ENCODE measurements at places on chromosomes 6 and 20.
A peak's percentile ranks its signal among the peaks of the same experiment; 100 is the strongest.

GRCh38 chr6:72813807-72814596 lies 192.1 kb downstream of the KCNQ5 start:
- DNase-seq = no peak

- no peak for DNase-seq
These were observed 8.2 kb upstream of the PXDC1 start for GRCh38 chr6:3759646-3760232.

DNA sequence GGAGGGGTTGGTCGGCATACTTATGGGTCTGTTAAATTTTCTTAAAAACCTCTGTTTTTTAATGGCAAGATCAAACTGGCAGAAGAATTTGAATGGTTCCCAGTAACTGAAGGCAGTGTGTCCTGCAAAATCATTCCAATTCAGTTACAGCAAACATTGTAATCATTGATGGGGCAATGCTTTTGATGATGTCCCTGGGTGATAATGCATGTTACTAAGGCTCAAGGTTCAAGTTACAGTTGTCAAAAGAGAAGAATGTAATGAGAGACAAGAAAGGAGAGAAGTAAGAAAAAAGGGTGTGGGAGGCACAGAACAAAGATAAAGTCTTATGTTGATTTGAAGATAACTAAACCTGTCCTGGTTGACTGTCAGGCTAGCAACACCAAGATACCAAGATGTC lies 54.9 kb downstream of the CEP162 start:
- no peak for DNase-seq

GRCh38 chr20:60573003-60573680 lies 614.9 kb downstream of the CDH26 start:
- DNase-seq = no peak

GRCh38 chr20:57003012-57003411 lies 263.4 kb downstream of the BMP7 start:
- no peak for DNase-seq

GRCh38 chr20:888057-888456 lies 28.1 kb downstream of the ANGPT4 start:
- DNase-seq = no peak

DNA sequence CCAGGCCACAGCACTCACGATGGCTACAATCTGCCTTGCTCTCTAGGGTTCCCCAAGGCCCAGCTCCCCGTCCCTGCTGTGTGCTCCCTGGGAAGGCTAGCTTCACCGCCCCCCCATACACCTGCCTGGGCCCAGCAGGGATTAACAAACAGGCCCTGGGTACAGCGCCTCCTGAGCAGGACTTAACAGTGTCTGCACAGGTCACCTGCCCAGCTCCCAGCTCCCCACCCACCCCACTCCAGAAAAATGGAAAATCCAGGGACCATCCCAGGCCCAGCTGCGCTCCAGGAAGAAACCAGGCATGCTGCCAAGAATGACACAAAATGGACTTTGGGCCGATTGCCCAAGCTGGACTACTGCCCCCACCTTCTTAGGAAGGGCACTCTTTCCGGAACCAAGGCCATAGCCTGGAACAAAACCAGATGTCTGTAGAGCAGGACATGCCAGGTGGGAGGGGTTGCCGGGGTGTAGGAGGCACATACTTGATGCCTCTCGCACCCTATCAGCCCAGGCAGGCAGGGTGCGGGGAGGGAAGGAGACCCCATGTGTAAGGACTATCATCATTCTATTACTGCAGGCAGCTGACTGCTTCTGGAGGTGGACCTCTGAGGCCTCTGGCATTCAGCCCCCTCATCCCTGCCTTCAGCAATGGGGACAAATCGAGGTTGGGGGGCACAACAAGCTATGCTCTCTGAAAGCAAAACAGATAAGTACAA lies 104.9 kb downstream of the SNX5 start:
- no peak for DNase-seq

DNA sequence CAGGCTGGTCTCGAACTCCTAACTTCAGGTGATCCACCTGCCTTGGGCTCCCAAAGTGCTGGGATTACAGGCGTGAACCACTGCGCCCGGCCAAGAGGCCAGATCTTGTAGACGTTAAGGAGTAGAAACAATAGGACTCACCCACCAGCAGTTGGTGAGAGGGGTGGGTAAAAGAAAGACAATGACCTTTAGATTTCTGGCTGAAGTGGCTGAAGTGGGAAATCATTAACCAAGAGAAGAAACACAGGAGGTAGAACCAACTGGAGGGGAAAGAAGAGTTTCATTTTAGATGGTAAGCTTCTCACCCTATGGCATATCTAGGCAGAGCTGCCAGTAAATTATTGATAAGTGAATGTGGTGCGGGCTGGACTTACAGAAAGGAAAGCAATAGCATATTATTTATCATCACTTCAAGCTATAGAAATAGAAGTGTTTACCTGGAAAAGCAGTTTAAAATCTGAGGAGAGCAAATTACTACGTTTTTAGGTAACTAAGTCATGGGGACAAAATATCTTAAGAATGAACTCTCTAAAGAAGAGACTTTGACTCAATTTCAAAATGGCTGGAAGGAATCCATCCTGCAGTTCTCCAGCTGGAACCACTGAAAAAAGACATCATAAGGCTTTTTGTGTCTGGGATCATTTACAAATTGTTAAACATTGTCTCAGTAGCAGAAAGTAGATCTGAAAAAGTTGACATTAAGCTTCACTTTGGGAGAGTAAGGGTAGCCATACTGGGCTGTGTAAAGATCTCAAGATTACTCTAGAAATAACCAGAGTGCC lies 109.6 kb downstream of the ALDH8A1 start:
- no peak for DNase-seq

DNA sequence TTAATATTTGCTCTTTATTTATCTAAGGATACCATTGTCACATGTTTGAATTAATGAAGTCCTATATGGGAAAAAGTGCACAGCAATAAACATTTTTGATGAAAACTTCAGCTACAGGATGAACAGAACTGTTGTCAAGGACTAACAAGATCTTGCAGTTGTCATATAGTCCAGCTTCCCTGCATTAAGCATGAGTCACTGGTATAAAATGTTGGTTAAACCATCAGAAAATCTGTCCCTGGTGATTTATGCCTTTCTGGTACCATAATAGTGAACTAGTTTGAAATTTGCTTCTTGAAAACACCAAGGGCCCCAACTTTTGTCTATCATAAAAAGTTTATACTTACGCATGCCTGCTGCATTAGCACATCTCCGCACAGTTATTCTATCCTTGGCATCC lies 60.4 kb upstream of the RSPO3 start:
- DNase-seq = no peak

DNA sequence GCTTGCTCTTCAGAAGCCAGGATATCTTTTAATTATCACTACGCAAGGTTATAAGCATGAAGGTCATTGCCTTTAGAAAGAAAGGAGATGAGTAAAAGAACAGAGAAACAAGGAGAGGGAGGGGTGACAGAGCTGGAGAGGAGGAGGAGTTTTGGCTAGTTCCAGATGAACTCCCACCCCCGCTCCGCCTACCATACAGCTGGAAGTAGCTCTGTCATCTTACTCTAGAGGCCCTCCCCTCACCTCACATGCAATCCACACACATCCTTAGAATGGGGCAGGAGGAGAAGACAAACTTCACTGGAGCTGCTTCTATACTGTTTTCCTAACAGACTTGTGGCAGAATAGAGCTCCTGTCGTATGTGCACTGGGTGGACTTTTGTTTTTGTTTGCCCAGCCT lies 144.7 kb downstream of the SCML4 start:
- no peak for DNase-seq

GRCh38 chr6:41073203-41073967 lies 611 bp downstream of the NFYA start:
- DNase-seq = peak; percentile 65

- DNase-seq = peak; percentile 32
These were observed 228.7 kb downstream of the GJA1 start for GRCh38 chr6:121664158-121664557.

DNA sequence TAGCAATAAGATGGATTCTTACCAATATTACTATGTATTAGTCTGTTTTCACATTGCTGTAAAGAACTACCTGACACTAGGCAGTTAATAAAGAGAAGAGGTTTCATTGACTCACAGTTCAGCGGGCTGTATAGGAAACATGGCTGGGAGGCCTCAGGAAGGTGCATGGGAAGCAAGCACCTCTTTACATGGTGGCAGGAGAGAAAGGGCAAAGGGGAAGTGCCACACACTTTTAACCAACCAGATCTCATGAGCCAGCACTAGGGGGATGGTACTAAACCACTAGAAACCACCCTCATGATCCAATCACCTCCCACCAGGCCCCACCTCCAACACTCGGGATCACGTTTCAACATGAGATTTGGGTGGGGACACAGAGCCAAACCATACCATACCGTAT lies 40.7 kb upstream of the CCDC167 start:
- DNase-seq = no peak

DNA sequence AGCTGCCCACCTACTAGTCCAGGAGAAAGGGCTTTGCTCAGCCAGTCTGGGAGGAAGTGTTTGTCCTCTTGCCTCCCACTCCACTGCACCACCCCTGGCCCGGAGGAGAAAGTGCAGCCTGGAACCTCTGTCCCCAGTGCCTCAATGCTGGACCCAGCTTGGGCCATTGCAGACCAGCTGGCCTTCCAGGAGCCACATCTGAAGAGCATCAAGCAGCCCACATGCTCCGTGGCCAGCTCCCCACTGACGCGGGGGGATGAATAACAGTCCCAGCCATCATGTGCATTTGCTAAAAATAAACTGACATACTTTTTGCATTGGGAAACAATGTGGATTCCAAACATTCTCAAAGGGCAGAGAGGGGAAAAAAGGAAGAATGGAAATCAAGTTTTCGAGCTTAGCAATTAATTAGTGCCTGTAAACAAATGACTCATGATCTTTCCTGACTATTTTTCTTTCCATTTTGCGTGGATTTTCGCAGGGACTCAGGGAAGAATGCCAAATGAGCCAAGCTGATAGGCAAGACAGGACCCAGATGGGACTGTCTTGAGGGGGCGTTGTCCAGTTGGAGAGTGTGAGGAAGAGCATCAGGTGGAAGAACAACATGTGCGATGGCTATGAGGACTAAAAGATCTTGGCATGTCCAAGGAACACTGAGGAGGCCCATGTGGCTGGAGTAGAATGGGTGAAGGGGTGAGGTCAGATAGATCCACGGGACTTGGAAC lies 34.1 kb downstream of the CEBPB start:
- peak; percentile 30 for DNase-seq

GRCh38 chr20:57791966-57792365 lies 82.2 kb upstream of the PMEPA1 start:
- peak; percentile 7 for DNase-seq

DNA sequence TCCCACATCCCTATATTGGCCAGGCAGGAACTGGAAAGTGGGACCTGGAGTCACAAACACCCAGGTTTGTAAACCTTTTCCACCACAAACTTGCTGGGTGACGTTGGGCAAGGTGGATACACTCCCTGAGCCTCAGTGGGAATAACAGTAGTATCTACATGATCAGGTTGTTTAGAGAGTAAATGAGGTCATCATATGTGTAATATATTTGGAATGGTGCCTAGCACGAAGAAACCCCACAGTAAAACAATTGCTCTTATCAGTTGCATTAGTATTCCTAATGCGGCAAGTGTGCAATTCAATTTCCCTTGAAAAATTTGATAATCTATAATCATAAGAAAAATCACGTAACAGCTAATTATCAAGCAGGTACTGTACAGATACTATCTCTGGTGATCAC lies 51.9 kb downstream of the HIVEP2 start:
- no peak for DNase-seq

DNA sequence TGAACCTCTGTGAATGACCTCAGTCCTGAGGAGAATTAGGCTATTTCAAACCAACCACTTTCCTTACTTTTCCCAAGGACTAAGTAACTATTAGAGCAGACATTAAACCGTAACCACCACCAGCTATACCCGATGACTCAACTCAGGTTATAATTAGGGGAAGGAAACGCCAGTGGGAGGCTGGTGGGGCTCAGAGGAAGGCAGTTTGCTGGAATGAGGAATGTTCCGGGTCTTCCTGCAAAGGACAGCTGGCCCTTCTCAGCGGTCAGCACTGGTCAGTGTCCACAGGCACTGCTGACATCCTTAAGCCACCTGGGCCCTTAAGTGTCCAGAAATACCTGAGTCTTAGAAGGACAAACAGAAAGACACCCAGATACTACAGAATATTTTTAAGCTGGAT lies 515.2 kb downstream of the MAFB start:
- no peak for DNase-seq

- DNase-seq = no peak
These were observed 17.5 kb downstream of the RIN2 start for GRCh38 chr20:19775353-19776253.

- no peak for DNase-seq
These were observed 17.6 kb upstream of the POU3F2 start for GRCh38 chr6:98816799-98817198.

DNA sequence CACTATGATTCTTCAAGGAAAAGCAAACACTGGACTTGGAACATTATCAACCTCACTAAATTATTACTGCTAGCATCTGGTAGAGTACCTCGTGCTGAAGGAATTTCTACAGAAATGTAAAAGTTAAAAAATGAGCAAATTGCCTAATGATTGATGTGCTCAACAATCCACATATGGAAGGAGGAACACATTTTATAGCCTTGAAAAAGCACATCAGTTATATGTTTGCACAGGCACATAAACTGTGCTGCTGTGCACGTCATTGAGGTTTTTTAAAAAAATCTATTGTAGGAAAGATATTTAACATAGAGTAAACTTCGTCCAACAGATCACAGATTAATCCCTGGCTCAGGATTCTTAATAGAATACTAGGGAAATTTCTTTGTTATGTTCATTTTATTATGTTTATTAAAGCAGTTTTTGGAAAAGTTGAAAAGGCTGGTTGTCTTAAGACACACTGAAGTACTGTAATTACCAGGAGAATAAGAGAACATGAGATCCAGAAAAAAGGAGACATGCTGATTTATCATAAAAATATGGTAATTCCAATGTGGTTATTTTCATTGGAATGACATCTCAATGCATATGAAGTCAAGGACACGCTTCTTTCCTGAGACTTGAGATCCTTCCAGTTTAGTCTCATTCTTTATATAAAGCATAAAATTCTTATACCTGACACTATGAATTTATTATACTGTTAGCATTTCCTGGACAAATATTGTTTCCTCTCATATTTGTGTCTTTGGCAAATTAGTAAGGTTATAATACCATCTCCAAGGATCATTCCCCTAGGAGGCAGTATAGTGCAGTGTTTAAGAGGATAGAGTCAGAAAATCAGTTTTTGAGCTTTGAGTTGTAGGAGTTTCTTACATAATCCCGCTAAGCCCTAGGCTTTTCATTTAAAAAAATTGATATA lies 511.1 kb downstream of the TENT5A start:
- DNase-seq = peak; percentile 14

DNA sequence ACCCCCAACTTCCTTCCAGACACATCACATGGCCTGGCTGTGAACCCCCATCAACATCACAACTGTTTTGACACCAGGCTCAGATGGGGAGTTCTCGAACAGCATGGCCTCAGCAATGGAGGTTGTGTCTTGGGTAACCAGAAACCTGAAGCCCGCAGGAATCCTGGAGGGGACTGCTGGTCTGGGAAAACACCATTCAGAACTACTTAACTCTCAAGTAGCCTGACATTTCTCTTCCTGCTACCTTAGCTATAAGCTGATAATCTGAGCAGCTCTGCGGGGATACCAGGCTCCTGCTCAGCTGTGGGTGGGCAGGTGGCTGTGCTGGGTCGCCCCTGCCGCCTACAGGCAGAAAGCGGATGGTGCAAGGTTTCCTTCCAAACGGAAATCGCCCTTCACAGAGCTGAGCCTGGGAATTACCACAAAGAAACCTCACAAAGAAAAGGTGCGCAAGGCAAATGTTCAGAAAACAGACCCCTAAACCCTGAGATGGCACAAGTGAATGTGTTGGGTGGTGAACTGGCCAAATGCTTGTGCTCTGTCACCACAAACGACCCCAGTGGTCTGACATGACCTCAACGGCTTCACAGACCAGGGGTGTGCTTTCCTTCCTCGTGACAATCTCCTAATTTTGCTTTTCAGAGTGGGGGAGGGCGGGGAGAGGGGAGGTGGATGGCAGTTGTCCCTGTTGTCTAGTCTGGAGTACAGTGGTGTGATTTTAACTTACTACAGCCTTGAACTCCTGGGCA lies 29.5 kb downstream of the SNX5 start:
- DNase-seq = peak; percentile 64

Measured in MV-4-11 (cell line).